ENCODE measurements at places on chromosomes 5 and 9.

- no peak for DNase-seq
Observed at GRCh38 chr9:120310035-120310434, 269.9 kb downstream of the CDK5RAP2 start.

- no peak for DNase-seq
Observed at GRCh38 chr9:86594724-86595123, 240.5 kb upstream of the TUT7 start.

DNA sequence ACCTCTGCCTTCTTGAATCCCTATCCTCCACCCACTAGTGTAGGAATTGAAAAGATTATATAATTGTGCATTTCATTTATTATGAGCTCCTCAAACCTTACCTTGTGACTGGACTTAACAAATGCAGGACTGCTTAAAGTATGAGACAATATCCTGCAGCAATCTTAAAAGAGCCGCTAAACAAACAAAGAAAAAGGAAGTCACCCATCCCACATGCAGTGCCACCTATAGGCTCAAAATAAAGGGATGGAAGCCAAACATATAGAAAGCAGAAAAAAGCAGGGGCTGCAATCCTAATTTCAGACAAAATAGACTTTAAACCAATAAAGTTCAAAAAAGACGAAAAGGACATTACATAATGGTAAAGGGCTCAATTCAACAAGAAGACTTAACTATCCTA, 8.7 kb downstream of the PCAT7 start:
- no peak for DNase-seq

- no peak for DNase-seq
Observed at GRCh38 chr9:16398691-16399090, 471.8 kb downstream of the BNC2 start.

DNA sequence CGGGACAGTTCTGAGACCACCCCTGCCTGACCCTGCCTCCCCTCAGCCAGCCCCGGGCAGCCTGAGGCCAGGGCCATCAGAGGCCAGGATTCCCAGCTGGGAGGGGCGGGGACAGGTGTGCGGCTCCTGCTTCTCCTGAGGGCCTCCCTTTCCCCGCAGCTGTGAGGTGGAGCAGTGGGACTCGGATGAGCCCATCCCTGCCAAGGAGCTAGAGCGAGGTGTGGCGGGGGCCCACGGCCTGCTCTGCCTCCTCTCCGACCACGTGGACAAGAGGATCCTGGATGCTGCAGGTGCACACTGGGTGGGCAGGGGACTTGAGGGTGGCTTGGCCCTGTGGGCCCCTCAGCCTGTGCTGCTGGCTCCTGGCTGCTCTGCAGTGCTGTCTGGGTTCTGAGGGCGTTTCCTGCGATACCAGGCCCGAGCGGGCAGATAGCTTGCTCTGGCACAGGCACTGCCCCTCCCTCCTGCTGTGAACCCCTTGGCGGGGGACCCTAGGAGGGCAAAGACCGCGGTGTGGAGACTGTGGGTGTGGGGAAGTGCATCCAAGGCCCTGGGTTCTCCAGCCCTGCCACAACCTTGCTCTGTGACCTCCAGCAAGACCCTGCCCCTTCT, 2.3 kb downstream of the GRHPR start:
- DNase-seq: no peak

GRCh38 chr5:664343-664993, 28.7 kb downstream of the TPPP start:
- no peak for DNase-seq

DNA sequence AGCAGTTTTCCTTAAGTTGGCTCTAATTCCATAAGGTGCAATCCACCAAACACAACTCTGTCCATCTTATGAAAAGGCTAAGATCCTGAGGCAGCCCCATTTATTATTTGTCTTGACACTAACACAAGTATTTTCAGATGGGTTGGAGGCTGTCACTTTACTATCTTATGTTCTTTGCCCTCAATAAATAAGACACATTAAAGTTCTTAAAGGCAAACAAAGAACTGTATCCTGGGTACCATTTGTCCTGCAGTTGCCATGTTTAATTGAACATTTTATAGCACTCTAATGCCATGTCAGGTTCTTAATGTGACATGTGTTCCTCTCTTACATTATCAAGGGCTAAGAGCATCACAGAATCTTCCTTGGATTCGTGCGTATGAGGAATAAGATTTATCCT, 189.5 kb upstream of the SNX2 start:
- DNase-seq: no peak

GRCh38 chr5:154403776-154404387, 41.9 kb upstream of the SAP30L start:
- no peak for DNase-seq

GRCh38 chr5:96329886-96330529, 103.0 kb downstream of the PCSK1 start:
- no peak for DNase-seq
